WTC11 (cell line): ENCODE measurements at places on chromosomes 3 and 15. TPM values are rescaled to one million over a fixed set of nuclear protein-coding genes. Genes with fewer than 3 reads are reported as not detected.
A peak's percentile ranks its signal among the peaks of the same experiment; 100 is the strongest.

The CHDH gene
- total RNA-seq: 9.5 to 11.7 TPM (median 10.6 TPM) in 3 replicates

The TMIE gene
- 0.57 to 1.3 TPM (median 0.69 TPM) in 3 replicates for total RNA-seq

The TPRG1 gene
- total RNA-seq: 0.55 to 0.89 TPM (median 0.87 TPM) in 3 replicates

The P2RY14 gene
- total RNA-seq: 0.07 TPM in 1 of 3 replicates, not detected in the others

- DNase-seq: no peak
- H3K27me3 ChIP-seq: no peaks in the 10 kb centered on the region
- H3K27ac ChIP-seq: no peak overlapping the region
- H3K4me1 ChIP-seq: no peaks in the 10 kb centered on the region
These were observed 32.3 kb downstream of the SLC9C1 start for GRCh38 chr3:112261742-112262141.

DNA sequence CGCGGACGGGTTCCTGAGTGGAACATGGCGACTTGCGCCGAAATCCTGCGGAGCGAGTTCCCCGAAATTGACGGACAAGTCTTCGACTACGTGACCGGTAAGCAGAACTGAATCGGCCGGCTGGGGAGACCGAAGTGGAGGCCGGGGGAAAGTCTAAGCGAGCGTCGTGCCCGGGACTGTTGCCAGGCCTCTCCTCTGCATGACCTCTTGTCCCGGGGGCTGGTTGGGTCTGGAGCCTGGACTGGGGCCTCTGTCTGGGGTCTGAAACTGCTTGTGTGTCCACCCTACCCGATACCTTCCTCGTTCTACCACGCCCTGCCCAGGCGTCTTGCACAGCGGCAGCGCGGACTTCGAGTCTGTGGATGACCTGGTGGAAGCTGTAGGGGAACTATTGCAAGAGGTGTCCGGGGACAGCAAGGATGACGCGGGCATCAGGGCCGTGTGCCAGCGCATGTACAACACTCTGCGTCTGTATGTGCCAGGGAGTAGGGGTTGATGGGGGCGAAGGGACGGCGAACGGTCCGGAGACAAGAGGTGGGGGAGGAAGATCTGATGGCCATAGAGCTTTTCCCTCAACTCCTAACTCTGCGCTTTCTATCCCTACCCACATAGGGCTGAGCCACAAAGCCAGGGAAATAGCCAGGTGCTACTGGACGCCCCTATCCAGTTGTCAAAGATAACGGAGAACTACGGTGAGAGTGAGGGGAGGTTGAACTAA is at the start of gene ABCF3:
Gene ABCF3 (plus strand): TSS at position 16 of the 718 bp plus-strand sequence. CDS start 9 bp downstream, at position 25.
- H3K4me3 ChIP-seq: peak within 1 kb of the TSS; percentile 98
- peak within 1 kb of the TSS; percentile 97 for H3K27ac ChIP-seq
- H3K4me1 ChIP-seq: peaks cover 23% of the 10 kb centered on the region
- H3K36me3 ChIP-seq: peaks cover 67% of the 10 kb centered on the region
- no peak for DNase-seq

DNA sequence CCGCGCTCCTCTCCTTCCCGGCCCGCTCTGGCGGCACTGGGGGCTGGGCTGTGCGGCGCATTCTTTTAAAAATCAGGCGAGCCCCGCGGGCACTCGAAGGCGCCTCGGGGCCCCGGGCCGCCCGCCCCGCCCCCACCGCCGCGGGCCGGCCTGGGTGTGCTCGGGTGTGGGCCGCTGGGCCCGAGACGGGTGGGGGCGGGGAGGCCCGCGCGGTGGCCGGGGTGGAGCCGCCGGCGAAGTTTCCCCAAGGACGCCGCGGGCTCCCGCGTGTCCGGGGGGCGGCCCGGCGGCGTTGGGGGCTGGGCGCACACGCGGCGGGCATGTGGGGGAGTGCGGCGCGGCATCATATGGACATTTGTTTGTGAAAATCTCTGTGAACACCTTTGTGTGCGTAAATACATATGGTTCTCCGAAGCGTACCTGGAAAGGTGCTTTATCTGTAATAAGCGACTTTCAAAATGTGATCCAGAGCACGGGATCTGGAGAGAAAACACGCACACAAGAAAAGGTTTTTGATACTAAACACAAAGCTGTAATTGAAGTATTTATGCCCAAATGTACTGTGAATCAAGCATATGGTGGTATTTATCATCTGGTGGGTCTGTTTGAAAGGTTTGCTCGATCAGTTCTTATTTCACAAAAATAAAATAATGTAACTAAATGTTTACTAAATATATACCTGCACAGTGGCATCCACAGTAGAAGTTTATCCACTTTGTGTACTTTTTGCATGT is 612 bp upstream of the TBL1XR1 start:
- H3K36me3 ChIP-seq: peaks cover 3% of the 10 kb centered on the region
- peaks cover 47% of the 10 kb centered on the region for H3K4me1 ChIP-seq
- peak overlapping the region; percentile 63 for H3K4me3 ChIP-seq
- DNase-seq: peak; percentile 76
- peak overlapping the region; percentile 84 for H3K27ac ChIP-seq
- no peaks in the 10 kb centered on the region; the same call in 1 of the 2 replicates for H3K27me3 ChIP-seq

DNA sequence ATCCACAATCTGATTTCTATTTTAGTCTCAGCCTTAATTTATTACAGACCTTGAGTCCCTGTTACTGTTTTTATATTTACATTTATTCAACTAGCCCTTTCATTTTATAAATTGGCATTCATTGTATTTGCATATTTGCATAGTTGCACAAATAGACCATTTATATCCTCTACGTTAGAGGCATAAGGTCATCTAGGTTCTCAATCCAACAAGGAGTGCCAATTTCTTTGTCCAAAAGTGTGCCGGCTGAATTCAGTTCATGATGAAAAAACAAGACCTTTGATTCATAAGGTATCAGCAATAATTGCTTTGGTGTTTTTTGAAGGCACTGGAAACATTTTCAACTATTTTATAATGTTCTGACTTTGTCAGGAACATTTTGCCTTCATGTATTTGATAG is 33.9 kb upstream of the NANOGP8 start:
- H3K4me1 ChIP-seq: peaks cover 33% of the 10 kb centered on the region
- no peak overlapping the region for H3K27ac ChIP-seq
- no peak overlapping the region for H3K4me3 ChIP-seq
- no peaks in the 10 kb centered on the region for H3K27me3 ChIP-seq

- H3K27me3 ChIP-seq: no peaks in the 10 kb centered on the region
- no peak overlapping the region for H3K4me3 ChIP-seq
- H3K27ac ChIP-seq: peak overlapping the region; percentile 78
- H3K4me1 ChIP-seq: peaks cover 8% of the 10 kb centered on the region
These were observed 23.6 kb downstream of the EIF2AK4 start for GRCh38 chr15:39957481-39957880.

DNA sequence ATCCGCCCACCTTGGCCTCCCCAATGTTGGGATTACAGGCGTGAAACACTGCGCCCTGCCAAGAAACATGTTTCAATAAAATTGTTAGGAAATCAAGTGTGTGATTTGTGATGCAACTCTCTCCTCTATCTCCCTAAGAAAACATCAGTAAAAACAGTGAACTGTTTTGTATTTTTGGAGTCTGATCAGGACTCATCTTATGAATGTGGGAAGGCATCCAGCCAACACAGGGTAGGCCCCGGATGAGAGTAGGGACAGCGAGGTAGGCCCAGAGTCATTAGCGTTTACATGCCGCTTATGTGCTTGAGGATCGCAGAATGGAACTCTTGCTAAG is 884 bp upstream of the GLYCTK start:
- peak overlapping the region; percentile 100 for H3K27ac ChIP-seq
- H3K27me3 ChIP-seq: no peaks in the 10 kb centered on the region
- H3K4me3 ChIP-seq: peak overlapping the region; percentile 88
- H3K4me1 ChIP-seq: peaks cover 5% of the 10 kb centered on the region

GRCh38 chr15:48222627-48223026 is 16.5 kb downstream of the SLC12A1 start:
- H3K27me3 ChIP-seq: no peaks in the 10 kb centered on the region
- no peaks in the 10 kb centered on the region for H3K36me3 ChIP-seq
- no peaks in the 10 kb centered on the region for H3K4me1 ChIP-seq
- no peak overlapping the region for H3K27ac ChIP-seq
- H3K4me3 ChIP-seq: no peak overlapping the region

- DNase-seq: peak; percentile 38
- H3K27ac ChIP-seq: no peak overlapping the region; the same call in 1 of the 2 replicates
- no peaks in the 10 kb centered on the region for H3K36me3 ChIP-seq
- H3K27me3 ChIP-seq: peaks cover 57% of the 10 kb centered on the region
These were observed 125.7 kb downstream of the EEFSEC start for GRCh38 chr3:128278761-128279600.

- H3K36me3 ChIP-seq: no peaks in the 10 kb centered on the region
- no peak overlapping the region for H3K27ac ChIP-seq
- H3K4me3 ChIP-seq: no peak overlapping the region
- H3K27me3 ChIP-seq: peaks cover 7% of the 10 kb centered on the region; the same call in 1 of the 2 replicates
These were observed 51.5 kb downstream of the CFAP92 start for GRCh38 chr3:128942161-128942952.

DNA sequence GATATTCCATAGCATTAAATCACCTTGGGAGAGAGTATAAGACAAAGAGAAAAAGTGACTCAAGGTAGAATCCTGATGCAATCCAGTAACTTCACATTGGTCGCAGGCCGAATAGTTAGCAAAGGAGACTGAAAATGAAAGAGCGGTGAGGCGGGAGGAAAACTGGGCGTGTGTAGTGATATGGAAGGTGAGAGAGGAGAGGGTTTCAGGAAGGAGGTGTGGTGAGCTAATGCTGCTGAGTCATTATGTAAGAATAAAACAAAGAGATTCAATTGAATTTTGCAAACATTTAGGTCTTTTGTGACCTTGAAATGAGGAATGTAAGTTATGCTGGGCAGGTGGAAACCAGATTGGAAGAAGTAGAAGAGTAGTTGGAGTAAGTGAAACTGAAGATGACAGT is 235.3 kb downstream of the C3orf38 start:
- peak overlapping the region; percentile 6 for H3K27ac ChIP-seq
- no peak overlapping the region for H3K4me3 ChIP-seq
- DNase-seq: no peak

DNA sequence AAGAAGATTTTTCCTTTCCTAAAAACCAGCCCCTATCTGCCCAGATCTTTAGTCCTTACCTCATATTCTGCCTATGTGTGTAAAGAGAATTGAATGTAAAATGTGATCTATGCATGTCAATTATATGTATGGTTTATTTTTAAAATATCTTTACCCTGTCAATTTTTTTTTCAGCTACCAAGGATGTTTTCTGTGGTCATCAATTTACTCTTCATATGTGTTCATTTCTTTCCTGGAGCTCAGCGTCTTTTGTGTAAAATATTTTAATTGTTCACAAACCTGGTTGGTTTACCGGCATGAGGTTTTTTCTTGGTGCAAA is 1.7 kb upstream of the NR2F2 start:
- H3K4me1 ChIP-seq: peaks cover 70% of the 10 kb centered on the region
- H3K27me3 ChIP-seq: peaks cover 96% of the 10 kb centered on the region
- no peak overlapping the region for H3K4me3 ChIP-seq

DNA sequence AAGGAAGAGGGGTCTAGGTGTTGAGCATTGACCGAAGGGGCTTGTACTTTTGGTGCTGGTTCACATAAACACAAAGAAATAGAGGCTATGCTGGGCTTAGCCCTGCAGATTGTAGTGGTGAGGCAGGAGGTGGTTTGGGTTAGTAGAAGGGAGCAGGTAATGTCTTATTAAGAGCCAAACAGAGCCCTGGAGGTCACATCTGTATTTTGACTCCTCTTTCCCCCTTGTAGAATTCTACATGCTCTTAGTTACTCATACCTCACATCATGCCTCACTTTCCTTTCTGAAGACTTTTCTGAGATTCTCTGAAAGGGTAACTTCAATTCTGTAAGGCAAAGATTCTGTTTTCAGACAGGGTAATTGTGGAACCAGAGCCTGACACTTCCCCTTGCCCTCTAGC is 16.1 kb upstream of the ZNF80 start:
- H3K36me3 ChIP-seq: peaks cover 17% of the 10 kb centered on the region
- H3K27ac ChIP-seq: no peak overlapping the region
- no peaks in the 10 kb centered on the region for H3K27me3 ChIP-seq

DNA sequence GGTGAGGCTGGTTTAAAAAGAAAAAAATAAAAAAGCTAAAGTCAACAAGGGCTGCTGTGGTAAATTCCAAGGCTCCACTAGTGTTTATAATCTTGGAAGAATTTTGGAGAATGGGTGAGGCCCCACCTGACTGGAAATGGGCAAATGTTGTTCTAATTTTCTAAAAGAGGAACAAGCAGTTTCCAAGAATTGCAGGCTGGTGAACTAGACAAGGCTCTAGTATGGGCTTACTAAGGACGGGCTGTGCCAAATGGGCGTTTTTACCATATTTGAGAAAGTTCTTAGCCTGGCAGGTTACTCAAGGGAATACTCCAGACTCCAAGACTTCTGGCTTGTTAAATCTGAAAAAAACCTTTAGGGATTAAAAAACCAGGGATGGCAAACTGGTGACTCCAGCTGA is 67.0 kb upstream of the ABHD2 start:
- H3K27ac ChIP-seq: no peak overlapping the region
- no peak for DNase-seq
- peaks cover 1% of the 10 kb centered on the region; the same call in 1 of the 2 replicates for H3K36me3 ChIP-seq
